ENCODE measurements at places on chromosomes 6 and 20.
A peak's percentile ranks its signal among the peaks of the same experiment; 100 is the strongest.

DNA sequence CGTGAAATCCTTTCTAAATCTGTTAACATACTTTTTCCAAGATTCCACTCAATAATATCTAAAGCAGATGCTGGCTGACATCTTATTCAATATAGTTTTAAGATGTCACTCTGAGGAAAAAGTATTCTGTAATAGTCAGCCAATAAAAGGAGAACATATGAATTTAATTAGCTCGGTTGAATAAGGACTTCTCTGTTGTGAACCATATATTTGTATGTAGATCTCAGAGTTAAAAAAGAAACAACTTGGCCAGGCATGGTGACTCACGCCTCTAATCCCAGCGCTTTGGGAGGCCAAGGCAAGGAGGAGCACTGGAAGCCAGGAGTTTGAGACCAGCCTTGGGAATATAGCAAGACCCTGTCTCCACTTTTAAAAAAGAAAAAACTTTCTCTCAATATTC lies 7.4 kb upstream of the CD24 start:
- no peaks in the 10 kb centered on the region for H3K4me1 ChIP-seq
- H3K4me3 ChIP-seq, result no peak overlapping the region
- peaks cover 18% of the 10 kb centered on the region for H3K27me3 ChIP-seq
- H3K36me3 ChIP-seq, result no peaks in the 10 kb centered on the region

GRCh38 chr20:57544838-57545564 lies 15.9 kb upstream of the PCK1 start:
- no peak for DNase-seq
- H3K36me3 ChIP-seq, result no peaks in the 10 kb centered on the region
- H3K4me3 ChIP-seq, result no peak overlapping the region

DNA sequence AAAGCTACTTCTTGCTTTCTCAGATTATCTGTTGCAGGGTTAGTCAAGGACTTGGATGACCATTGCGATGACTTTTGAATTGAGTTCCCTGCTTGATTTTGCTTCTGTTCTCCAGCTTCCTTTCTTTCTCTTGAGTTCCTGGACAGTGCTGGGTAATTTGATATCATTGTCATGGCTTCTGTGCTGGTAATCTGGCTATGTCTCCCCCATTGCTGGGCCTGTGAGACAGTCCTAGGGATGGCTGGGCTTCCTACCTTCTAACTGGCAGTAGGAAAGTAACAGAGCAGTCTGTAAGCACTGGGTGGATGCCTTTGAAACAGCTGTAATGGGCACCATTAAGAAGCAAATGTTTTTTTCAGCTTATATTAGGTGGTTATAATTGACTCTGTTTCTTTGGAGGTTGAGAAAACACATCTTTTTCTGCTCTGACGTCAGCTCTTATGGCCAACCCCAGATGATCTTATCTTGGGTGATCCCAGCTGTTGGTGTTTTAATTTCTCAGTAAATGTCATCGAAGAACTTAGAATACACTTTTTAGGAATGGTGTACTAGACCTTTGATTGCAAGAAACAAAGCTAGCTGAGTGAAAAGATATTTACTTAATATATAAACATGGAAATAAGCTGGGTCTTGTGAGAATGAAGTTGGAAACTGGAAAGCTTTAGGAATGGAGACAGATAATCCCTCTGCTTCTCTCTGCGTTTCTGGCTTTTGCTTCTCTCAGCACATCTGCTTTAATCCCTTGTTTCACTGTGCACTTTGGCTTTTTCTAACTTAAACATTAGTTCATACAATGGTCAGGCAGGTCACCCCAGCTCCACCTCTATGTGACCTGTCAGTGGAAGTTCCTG lies 195.0 kb upstream of the MAN1A1 start:
- H3K36me3 ChIP-seq, result no peaks in the 10 kb centered on the region
- H3K4me1 ChIP-seq, result no peaks in the 10 kb centered on the region
- H3K27ac ChIP-seq, result no peak overlapping the region
- no peak for DNase-seq
- H3K4me3 ChIP-seq, result no peak overlapping the region

DNA sequence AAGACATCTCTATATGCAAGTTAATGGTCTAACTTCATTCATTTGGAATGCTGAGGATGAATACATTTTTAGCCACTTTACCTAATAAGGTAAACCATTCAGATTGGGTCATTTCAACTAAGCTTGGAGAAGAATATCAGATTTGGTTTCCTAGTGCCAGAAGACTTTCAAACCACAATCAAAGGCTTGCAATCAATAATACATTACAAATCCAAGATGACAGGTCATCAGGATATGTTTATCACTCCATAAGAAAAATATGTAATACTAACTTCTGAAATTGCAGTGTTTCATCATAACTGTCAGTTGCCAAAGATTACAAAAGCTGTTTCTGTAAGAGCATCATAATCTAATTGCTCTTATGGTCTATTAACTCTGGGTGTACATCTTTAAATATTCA lies 654.0 kb downstream of the COL12A1 start:
- H3K27me3 ChIP-seq, result no peaks in the 10 kb centered on the region
- no peaks in the 10 kb centered on the region for H3K36me3 ChIP-seq
- H3K4me1 ChIP-seq, result no peaks in the 10 kb centered on the region
- no peak overlapping the region for H3K4me3 ChIP-seq

- peaks cover 68% of the 10 kb centered on the region for H3K4me1 ChIP-seq
- peaks cover 29% of the 10 kb centered on the region for H3K36me3 ChIP-seq
- peak overlapping the region; percentile 99 for H3K27ac ChIP-seq
- peak overlapping the region; percentile 96 for H3K4me3 ChIP-seq
- DNase-seq, result no peak
- H3K27me3 ChIP-seq, result no peaks in the 10 kb centered on the region
Observed at GRCh38 chr6:134176264-134176975, 124.0 kb upstream of the SLC2A12 start.

GRCh38 chr6:157128235-157128775 lies 195.0 kb downstream of the TMEM242 start:
- no peak overlapping the region for H3K4me3 ChIP-seq
- DNase-seq, result no peak
- peaks cover 11% of the 10 kb centered on the region for H3K36me3 ChIP-seq
- no peaks in the 10 kb centered on the region for H3K27me3 ChIP-seq
- H3K27ac ChIP-seq, result no peak overlapping the region
- peaks cover 4% of the 10 kb centered on the region for H3K4me1 ChIP-seq

- DNase-seq, result no peak
- H3K27ac ChIP-seq, result peak overlapping the region; percentile 53
- peaks cover 13% of the 10 kb centered on the region for H3K4me1 ChIP-seq
- H3K36me3 ChIP-seq, result peaks cover 18% of the 10 kb centered on the region
Observed at GRCh38 chr6:44234101-44235025, 11.0 kb downstream of the SLC29A1 start.

DNA sequence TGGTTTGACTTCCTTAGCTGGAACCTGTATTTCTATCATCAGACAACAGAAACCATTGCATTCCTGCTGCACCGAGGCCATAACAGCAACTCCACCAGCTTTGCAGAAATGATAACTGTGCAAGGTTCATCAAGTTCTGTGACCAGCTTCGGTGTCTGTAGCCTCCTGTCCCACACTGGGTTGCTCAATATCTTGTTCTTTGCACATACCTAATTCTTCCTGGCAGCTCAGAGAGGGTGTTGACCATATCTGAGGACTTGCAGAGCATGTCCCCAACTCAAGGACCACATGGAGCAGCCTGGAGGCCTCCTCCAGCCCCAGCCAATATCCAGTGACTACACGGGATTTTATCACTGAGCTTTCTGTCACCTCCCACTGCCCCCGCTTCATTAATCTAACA lies 59.3 kb upstream of the SCAF8 start:
- no peak overlapping the region for H3K27ac ChIP-seq
- no peak overlapping the region for H3K4me3 ChIP-seq
- no peaks in the 10 kb centered on the region for H3K4me1 ChIP-seq
- DNase-seq, result no peak
- peaks cover 8% of the 10 kb centered on the region for H3K27me3 ChIP-seq
- no peaks in the 10 kb centered on the region for H3K36me3 ChIP-seq

DNA sequence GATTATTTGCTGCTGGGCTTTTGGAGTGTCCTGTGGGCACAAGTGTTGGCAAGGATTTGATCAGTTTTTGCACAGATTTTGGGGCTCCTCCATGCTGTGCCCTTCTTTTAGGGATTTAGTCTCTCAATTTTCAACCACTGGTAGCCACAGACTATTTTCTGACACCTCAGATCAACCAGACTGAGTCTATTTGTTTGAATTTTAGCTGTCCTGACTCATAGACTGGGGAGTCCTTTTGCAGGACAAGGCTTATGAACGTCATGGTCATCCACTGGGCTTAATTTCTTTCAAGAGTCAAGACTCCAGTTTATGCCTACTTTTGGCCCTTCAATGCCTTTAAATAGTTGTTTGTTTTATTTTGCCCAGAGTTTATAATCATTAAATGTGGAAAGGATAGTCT lies 59.3 kb downstream of the BCKDHB start:
- no peak overlapping the region for H3K4me3 ChIP-seq
- H3K27ac ChIP-seq, result no peak overlapping the region
- H3K27me3 ChIP-seq, result no peaks in the 10 kb centered on the region
- no peak for DNase-seq
- no peaks in the 10 kb centered on the region for H3K36me3 ChIP-seq

- DNase-seq, result no peak
- no peaks in the 10 kb centered on the region for H3K4me1 ChIP-seq
- H3K27ac ChIP-seq, result no peak overlapping the region
- H3K36me3 ChIP-seq, result peaks cover 1% of the 10 kb centered on the region
- H3K4me3 ChIP-seq, result no peak overlapping the region
Observed at GRCh38 chr6:134134654-134135053, 82.2 kb upstream of the SLC2A12 start.

- no peak overlapping the region for H3K27ac ChIP-seq
- no peak overlapping the region for H3K4me3 ChIP-seq
- H3K4me1 ChIP-seq, result no peaks in the 10 kb centered on the region
- DNase-seq, result no peak
- peaks cover 10% of the 10 kb centered on the region for H3K27me3 ChIP-seq
Observed at GRCh38 chr6:29510202-29510601, 22.4 kb upstream of the MAS1L start.

DNA sequence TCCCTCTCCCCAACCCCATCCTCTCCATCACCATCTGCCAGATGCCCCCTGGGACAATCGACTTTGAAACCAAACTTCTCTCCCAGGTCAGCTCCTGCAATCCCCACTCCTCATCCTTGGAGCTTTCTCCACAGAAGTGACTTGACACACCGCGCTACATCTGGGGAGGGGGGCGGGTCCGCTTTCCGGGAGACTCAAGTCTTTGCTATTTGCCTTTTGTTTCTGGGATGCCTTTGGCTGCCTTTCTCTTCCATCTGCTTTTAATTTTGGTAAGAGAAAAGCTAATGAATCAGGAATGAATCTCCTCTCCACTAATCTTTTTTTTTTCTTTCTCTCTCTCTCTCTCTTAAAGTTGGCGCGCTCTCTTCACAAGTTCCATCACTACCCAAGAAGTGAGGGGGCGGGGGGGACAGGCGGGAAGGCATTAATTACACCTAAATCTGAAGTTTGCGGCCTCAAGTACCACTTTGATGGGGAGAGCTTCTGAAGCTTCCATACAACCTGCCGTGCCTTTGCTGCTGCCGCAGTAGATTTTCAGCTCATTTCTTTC lies 664 bp upstream of the TPBG start:
- peaks cover 47% of the 10 kb centered on the region for H3K27me3 ChIP-seq
- no peak for DNase-seq
- no peak overlapping the region for H3K4me3 ChIP-seq
- no peaks in the 10 kb centered on the region for H3K36me3 ChIP-seq
- no peak overlapping the region for H3K27ac ChIP-seq

DNA sequence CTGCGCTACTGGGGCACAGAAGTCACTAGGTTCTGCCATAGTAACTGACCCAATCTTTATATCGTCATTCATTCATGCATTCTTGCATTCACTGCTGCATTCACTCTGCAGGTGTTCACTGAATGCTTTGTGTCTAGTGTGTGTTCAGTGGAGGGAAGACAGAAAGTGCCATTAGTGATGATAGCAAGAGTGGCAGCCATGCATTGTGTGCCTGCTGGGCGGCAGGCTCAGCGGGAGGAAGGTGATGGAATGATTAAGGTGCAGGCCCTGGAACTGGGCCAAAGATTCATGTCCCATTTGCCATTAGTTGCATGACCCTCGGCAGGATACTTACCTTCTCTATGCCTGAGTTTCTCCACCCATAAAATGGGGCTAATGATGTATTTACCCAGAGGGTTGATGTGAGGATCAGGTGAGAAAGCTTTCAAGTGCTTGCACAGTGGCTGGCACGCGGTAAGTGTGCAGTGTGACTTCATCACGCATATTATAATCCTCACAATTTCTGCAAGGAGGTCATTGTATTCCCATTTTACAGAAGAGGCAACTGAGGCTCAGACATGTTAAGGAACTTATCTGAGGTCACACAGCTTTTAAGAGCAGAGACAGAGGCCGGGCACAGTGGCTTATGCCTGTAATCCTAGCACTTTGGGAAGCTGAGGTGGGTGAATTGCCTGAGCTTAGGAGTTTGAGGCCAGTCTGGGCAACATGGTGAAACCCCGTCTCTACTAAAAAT lies 40.1 kb downstream of the ITPR3 start:
- no peak for DNase-seq
- H3K4me3 ChIP-seq, result no peak overlapping the region
- H3K4me1 ChIP-seq, result no peaks in the 10 kb centered on the region
- peaks cover 3% of the 10 kb centered on the region for H3K36me3 ChIP-seq
- no peaks in the 10 kb centered on the region for H3K27me3 ChIP-seq
- no peak overlapping the region for H3K27ac ChIP-seq

All from activated T-helper 1 cell treated with anti-CD3 and anti-CD28 coated beads, Interleukin-12 subunit alpha, Interleukin-12 subunit beta, Interleukin-2, Interleukin-4 antibody, amounts not matched to agents 30 ng/mL and 10 ng/mL and 1 ng/mL, durations not matched to agents 14 hours and 24 hours and 36 hours (primary cell).